ENCODE measurements at places on chromosomes 16 and 17.
A peak's percentile ranks its signal among the peaks of the same experiment; 100 is the strongest.

GRCh38 chr16:89815639-89816348 is 653 bp downstream of the FANCA start:
- peak; percentile 13 for DNase-seq

DNA sequence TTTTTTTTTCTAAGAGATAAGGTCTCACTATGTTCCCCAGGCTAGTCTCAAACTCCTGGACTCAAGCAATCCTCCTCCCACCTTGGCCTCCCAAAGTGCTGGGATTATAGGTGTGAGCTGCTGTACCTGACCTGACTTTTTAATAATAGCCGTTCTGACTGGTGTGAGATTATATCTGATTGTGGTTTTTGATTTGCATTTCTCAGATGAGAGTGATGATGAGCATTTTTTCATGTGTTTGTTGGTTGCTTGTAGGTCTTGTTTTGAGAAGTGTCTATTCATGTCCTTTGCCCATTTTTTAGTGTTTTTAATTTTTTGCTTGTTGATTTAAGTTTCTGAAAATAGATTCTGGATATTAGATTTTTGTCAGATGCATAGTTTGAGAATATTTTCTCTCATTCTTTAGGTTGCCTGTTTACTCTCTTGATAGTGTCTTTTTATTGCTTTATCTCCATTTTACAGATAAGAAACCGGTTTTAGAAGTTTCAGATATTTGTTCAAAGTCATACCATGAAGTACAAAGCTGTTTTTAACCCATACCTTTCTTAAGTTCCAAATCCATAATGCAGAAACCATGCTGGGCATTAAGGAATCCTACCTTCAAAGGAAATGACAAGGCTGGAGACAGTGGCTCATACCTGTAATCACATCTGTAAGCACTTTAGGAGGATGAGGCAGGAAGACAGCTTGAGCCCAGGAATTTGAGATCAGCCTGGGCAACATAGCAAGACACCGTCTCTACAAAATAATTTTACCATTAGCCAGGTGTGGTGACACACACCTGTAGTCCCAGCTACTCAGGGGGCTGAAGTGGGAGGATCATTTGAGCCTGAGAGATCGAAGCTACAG is 168.4 kb upstream of the TBX2 start:
- no peak for DNase-seq

GRCh38 chr16:74893541-74893940 is 91.4 kb downstream of the WDR59 start:
- no peak for DNase-seq

DNA sequence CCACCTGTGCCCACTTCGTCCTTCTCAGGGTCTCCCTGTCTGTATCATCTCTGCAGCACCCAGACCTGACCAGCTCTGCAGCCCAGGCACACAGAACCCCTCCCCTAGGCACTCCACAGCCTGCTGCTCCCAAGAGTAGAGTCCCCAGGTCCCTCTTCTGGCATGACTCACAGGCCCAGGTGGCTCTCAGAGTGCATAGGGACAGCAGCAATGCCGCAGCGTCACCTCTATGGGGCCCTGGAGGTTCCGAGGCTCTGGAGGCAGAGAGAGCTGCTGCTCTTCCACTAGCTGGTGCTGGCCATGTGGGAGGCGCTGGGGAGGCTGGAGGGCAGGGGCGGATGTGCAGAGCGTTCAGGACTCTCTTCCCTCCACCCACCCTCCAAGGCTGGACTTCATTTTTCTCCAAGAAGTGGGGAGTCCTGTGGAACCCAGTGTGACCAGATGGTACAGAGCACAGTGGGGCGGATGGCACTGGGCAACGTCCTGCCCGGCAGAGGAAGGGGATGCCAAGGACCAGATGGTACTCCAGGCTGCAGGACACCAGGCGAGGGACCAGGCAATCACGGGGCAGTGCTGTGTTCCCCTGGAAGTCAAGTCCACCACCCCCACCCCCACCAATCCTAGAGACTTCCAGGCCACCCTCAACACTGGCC is 151.7 kb downstream of the RBFOX3 start:
- no peak for DNase-seq

- no peak for DNase-seq
These were observed 70.3 kb downstream of the N4BP1 start for GRCh38 chr16:48539485-48540221.

DNA sequence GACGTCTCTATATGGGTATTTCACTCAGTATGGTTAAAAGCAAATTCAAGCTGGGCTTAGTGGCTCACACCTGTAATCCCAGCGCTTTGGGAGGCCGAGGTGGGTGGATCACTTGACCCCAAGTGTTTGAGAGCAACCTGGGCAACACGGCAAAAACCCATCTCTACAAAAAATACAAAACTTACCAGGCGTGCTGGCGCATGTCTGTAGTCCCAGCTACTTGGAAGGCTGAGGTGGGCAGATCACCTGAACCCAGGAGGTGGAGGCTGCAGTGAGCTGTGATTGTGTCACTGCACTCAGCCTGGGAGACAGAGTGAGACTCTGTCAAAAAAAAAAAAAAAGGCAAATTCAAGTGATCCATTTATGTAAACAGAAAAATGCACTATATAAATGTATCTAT is 1.3 kb upstream of the TNFRSF17 start:
- no peak for DNase-seq
